ENCODE measurements at places on chromosomes 2 and 18.

DNA sequence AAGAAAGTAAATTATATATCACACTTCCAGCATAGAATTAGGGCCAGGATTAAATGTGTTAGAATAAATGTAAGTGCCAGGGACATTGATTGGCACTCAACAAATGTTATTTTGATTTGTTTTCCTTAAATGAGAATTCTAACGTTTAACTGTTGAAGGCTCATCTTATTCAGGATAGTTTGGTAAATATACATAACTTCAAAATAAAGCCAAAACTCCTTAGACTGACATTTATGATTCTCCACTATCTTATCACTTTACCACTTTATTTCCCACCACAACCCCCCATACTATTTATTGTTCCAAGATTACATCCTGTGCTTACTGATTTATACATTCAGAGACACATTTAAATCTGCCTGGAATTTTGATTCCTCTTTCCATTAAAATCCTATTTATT is 769.5 kb upstream of the CDH2 start:
- DNase-seq: no peak

- DNase-seq: no peak
These were observed 125.2 kb upstream of the GAREM1 start for GRCh38 chr18:32595832-32596231.

DNA sequence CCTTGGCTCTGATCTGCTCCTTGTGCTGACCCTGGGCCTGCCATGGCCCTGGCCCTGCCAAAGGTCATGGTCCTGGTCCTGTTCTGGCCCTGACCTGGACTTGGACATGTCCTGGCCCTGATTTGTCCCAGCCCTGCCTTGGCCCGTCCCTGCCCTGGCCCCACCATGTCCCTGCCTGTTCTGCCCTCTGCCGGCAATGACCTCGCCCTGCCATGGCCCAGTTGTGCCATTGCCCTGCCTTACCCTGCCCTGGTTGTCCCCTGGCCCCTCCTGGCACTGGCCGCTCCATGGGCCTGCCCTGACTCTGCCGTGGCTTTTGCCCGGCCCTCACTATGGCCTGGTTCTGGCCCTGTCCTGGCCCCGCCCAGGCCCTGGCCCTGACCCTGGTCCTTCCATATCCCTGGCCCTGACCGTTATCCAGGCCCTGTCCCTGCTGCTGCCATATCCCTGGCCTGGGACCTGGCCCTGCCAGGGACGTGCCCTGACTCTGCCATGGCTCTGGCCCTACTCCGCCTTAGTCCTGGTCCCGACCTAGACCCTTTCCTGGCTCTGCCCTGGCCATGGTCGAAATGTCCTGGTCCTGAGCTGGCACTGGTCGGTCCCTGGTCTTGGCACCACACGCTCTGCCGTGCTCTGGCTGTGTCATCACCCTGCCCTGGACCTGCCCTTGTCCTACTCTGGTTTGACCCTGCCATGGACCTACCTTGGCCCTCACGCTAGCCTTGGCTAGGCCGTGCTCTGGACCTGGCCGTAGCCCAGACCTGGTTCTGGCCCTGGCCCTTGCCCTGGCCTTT is 6.8 kb upstream of the ANKRD62 start:
- DNase-seq: no peak

- DNase-seq: no peak
These were observed 7.6 kb downstream of the CYP26B1 start for GRCh38 chr2:72139874-72140620.

- DNase-seq: no peak
These were observed 9.6 kb downstream of the TRIM54 start for GRCh38 chr2:27291865-27292264.

GRCh38 chr2:167924556-167924955 is 322.8 kb downstream of the STK39 start:
- no peak for DNase-seq

DNA sequence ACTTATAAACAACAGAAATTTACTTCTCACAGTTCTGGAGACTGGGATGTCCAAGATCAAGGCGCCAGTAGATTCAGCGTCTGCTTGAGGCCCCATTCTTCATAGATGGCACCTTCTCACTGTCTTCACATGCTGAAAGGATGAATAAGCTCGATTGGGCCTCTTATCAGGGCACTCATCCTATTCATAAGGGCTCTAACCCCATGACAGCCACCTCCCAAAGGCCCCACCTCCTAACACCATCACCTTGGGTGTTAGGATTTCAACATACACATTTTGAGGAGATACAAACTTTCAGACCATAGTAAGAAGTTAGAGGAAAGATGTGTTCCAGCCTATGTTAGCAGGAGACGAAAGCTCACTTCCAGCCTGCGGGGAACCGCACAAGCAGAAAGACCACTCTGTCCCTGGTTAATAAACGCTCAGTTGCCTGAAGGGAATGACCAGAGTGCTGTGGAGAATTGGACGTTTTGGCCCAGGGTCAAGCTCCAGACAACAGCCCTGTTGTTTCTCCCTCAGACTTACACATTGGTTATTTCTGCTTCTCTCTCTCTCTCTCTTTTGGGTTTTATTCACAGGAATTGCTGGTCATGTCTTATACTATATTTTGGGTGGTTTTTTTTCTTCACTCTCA is 90.3 kb downstream of the MAPRE2 start:
- DNase-seq: no peak

- DNase-seq: no peak
These were observed 725.2 kb downstream of the CPS1 start for GRCh38 chr2:211281430-211282073.

- peak; percentile 72 for DNase-seq
These were observed 1.8 kb upstream of the SATB2 start for GRCh38 chr2:199459286-199460100.

- no peak for DNase-seq
These were observed 115.7 kb downstream of the MYCN start for GRCh38 chr2:16055848-16056580.

- DNase-seq: no peak
These were observed 71.4 kb upstream of the CELF4 start for GRCh38 chr18:37636831-37637477.

All from stimulated activated CD4-positive, alpha-beta T cell treated with anti-CD3 and anti-CD28 coated beads, TNF-alpha, amount 100 ng/mL, for 24 hours (primary cell).